ENCODE measurements at places on chromosomes 2 and 18. TPM values are rescaled to one million over a fixed set of nuclear protein-coding genes. Genes with fewer than 3 reads are reported as not detected.
A peak's percentile ranks its signal among the peaks of the same experiment; 100 is the strongest.

- no peak for DNase-seq
Observed at GRCh38 chr18:77052983-77053309, 79.6 kb downstream of the MBP start.

GRCh38 chr2:234491281-234491680 lies 5.6 kb downstream of the ARL4C start:
- peak; percentile 73 for DNase-seq

DNA sequence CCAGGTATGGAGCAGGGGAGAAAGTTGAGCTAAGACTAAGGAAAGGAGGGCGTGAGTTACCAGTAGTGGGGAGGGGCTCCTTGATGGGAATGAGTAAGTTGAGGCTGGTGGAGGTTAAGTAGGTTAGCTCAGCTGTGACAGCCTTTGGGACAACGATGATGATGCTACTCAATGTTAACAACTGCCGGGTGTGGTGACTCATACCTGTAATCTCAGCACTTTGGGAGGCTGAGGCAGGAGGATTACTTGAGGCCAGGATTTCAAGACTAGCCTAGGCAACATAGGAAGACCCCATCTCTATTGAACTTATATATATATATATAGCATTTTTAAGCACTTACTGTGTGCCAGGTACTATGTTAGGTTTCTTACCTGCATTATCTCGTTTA lies 48.4 kb downstream of the HK2 start:
- no peak for DNase-seq

GRCh38 chr2:236546561-236547002 lies 23.0 kb upstream of the ACKR3 start:
- DNase-seq, result peak; percentile 84

GRCh38 chr2:118835746-118836410 lies 11.6 kb downstream of the EN1 start:
- DNase-seq, result no peak

- DNase-seq, result no peak
Observed at GRCh38 chr18:55523001-55523400, 65.0 kb downstream of the TCF4 start.

GRCh38 chr2:199911877-199912161 lies 726 bp downstream of the C2orf69 start:
- DNase-seq, result no peak

- no peak for DNase-seq
Observed at GRCh38 chr2:145360129-145360790, 840.3 kb upstream of the ZEB2 start.

- no peak for DNase-seq
Observed at GRCh38 chr2:30693821-30694281, 113.4 kb downstream of the CAPN13 start.

GRCh38 chr2:40271094-40271493 lies 180.8 kb downstream of the SLC8A1 start:
- no peak for DNase-seq

DNA sequence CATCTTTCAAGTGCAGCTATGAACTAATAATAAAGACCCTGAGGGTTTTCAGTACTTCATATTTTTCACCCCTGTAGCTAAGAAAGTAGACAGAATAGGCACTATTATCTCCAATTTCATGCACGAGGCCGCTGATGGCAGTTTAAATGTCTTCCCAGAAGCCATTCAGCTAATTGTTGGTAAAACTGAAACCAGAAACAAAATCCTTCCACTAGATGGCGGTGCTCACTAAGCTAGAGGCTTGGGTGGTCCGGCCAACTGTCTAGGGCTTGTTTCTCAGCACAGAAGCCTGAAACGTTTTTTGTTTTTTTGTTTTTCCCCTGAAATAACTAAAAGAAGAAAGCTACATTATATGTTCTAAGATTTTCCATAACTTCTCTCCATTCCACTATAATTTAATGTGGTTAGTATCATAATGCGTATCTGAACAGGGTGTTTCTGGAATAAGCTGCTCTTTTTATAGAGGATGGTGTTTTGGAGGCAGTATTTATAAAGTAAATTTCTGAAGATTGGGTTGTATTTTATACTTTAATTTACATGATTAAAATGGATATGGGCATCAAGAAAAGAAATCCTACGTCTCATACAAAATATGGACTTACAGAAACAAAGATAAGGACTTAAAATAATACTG lies 159.4 kb downstream of the PIK3C3 start:
- DNase-seq, result peak; percentile 89

GRCh38 chr2:69830045-69830905 lies 815 bp downstream of the GMCL1 start:
- peak; percentile 86 for DNase-seq

DNA sequence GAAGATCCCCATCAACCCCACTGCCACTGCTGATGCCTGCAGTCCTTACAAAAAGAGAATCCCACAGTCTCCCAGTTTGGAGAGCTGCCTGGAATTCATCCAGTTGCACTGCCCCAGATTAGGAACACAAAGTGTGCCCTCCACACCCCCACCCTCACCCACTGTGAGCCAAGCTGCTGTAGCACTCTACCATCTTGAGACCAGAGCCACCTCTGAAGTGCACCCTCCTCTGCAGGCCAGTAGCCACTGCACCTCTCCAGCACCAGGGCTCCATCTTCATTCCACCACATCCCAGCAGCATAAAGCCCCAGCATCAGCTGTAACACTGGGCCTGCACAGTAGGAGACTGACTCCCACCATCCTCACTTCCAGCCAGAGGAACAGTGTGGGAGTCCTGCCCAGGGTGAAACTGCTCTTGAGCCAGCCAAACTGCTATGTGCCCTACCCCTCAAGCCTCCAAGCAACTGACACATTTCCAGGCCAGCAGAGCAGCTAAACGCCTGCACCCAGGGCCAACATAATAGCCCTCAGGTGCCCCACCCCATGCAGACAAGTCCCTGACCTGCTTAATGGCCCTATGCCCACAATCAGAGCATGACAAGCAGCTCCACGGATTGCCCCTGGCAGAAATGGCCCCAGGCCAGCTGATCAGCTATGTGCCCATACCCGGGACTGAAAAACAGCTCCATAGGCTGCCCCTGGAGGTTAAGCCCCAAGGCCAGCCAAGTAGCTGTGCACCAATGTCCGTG lies 206.0 kb downstream of the ATAD2B start:
- DNase-seq, result no peak

DNA sequence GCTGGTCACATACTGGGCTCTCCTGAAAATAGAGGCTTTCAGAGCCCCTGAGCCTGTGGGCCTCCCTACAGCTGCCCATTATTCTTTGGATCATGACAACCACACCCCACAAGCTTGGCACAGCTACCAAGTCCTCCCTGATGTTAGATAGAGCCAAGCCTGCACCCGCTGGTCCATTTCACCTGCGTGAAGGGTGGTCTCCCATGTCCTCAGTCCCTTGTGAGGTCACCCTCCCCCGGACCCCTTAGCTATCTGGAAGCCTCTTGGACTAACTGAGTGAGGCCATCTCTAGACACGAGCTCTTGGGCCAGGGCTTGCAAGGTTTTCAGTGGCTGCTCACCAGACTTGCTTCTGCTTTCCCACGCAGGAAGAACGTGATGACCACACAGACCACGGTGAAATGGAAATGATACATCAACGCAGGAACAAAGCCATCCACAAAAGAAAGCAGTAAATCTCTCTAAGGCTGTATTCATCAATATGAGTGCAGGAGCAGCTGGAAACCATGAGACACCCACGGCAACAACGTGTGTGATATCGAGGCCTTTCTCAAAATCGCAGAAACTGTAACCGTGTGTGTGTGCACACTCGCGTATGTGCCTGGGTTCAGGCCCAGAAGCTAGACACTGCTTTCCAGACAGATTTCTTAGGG lies 10.1 kb upstream of the MAL start:
- peak; percentile 62 for DNase-seq

DNA sequence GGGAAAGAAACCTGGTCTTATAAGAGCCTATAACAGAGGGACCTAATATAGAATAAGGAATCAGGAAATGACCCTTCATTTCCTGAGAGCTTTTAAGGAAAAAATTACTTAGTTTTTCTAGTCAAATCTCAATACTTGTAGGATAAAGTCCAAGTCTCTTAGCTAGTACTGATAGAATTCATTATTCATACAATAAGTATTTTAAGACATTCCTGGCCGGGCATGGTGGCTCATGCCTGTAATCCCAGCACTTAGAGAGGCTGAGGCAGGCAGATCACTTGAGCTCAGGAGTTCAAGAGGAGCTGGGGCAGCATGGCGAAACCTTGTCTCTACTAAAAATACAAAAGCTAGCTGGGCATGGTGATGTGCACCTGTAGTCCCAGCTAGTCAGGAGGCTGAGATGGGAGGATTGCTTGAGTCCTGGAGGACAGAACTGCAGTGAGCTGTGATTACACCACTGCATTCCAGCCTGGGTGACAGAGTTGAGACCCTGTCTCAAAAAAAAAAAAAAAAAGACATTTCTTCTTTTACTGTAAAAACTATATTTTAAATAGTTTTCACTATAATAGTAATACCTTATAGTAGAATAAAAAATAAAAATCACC lies 3.2 kb downstream of the RAB3GAP1 start:
- no peak for DNase-seq

DNA sequence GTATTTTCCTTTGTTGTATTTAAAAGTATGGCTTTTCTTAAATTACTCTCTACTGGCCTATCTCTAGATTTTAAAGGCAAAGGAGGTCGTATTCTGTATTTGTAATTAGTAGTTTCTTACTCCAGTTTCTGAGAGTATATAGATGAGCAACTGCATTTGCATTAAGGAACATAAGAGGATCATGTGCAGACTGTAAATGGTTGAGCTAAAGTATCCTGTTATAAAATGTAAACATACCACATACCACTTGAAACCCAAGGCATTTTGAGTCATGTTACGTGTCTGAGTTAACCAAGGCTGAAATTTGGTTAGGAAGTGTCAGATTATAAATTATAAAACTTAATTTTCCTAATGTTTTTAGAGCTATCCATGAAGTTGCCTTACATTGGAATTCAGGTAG lies 76.3 kb downstream of the GPD2 start:
- no peak for DNase-seq

DNA sequence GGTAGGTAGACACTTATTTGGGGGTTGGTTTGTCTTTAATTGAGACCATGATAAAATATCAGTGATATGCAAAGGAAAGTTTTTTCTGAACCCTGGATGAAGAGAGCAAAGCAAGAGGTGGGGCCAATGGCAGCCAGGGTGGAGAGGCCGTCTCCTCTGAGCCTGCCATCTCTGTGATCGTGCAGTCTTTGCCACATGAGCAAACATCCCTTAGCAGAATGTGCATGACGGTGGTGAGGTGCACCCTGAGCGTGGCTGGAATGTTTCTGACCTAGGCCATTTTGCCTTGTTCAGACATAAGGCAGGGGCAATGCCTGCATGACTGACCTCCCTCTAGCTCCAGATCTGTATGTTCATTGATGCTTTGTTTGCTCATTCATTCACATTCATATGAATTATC lies 6.0 kb downstream of the NCK2 start:
- DNase-seq, result peak; percentile 71

DNA sequence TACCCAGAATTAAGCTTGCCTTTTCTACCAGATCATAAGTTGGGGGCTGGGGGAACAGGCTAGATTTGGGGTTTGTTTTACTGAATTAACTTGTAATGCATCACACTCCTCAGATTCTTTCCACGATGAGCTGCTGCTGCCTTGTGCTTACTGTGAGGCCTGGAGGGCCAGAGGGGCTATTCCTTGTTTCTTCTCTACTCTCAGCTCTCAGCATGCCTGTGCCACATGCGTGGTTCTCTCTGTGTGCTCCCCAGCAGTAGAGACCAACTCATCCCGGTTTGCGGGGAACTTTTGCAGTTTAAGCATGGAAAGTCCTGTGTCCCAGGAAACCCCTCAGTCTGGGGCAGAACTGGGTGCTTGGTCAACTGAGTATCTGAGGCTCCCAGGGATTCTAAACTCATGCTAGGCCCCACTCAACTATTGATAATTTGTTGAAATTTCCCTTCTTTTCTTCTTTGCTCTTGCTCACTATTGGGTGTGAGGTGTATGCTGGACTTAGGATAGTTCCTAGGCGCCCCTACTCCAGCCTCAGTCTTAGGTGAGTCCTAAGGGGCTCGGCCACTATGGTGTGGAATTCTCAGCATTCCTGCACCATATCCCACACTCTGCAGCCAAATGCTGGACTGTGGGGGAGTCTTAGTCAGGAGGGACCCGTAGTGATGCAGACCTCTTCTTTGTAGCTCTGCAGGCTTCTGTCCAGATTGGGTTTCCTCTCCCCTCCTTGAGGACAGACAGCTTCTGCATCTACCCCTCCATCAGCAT lies 63.1 kb downstream of the SRD5A2 start:
- no peak for DNase-seq

GRCh38 chr2:125644257-125644656 lies 1011.7 kb upstream of the GYPC start:
- no peak for DNase-seq

- no peak for DNase-seq
Observed at GRCh38 chr2:164780611-164781178, 60.9 kb downstream of the COBLL1 start.

GRCh38 chr2:102144128-102144527 lies 1.6 kb downstream of the IL1R1 start:
- DNase-seq, result no peak

GRCh38 chr2:74843899-74844298 lies 10.0 kb downstream of the HK2 start:
- DNase-seq, result peak; percentile 86

DNA sequence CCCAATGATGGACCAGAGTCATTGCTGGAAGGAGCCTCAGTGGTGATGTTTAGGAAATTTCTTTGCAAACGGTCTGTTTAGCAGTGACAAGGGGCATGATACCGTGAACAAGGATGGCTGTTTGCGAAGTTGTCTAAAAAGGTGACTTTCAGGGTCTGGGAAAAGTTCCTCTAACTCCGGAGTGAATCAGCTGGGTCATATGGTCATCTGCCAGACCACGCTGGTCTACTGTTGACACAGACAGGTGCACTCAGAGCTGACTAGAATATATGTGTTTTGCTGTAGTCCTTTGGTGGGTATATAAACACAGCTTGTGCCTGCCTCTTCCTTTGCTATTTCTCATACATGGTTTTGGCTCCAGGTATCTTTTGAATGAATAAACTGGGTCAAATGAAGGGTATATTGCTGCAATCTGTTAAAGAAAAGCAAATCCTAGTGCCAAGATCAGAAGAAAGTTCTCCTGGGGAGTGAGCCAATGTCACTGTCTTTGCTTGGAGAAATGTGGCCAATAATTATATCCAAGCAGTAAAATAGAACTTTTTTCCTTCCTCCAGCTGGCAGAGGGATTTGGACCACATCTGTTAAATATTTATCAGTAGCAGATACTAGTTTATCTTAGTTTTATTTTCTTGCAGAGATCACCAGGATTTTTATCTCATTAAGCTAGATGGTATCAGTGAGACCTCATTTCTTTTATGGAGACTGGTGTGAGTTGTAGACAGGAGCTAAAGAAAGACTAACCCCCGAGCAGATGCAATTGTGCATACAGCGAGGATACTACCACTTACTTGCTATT lies 286.0 kb downstream of the TRIB2 start:
- DNase-seq, result no peak

GRCh38 chr2:181178823-181179412 lies 198.5 kb downstream of the UBE2E3 start:
- peak; percentile 75 for DNase-seq

Gene ARL6IP6
- total RNA-seq, result 31.2 TPM

Gene PID1
- not detected for total RNA-seq

Gene MYO5B
- total RNA-seq, result 0.07 TPM

Gene RHBDD1
- 44.7 TPM for total RNA-seq

Gene TMEM247
- total RNA-seq, result not detected

Gene CAPN14
- total RNA-seq, result 0.07 TPM

Gene TEKT4
- total RNA-seq, result 0.49 TPM

Gene SERPINB13
- not detected for total RNA-seq

Gene FN1
- 1.0 TPM for total RNA-seq

Gene CPO
- total RNA-seq, result not detected

Gene GREB1L
- total RNA-seq, result not detected

Gene MC5R
- not detected for total RNA-seq

Gene KRTCAP3
- total RNA-seq, result 4.6 TPM

Gene CYP20A1
- 21.6 TPM for total RNA-seq

Gene PRKAG3
- not detected for total RNA-seq

All from activated CD4-positive, alpha-beta T cell treated with anti-CD3 and anti-CD28 coated beads, Interleukin-2, amount 10 ng/mL, durations not matched to agents 24 days and 14 days (primary cell).